Bronchial smooth muscle cell (primary cell): ENCODE measurements at places on chromosomes 6 and 20. TPM values are rescaled to one million over a fixed set of nuclear protein-coding genes. Genes with fewer than 3 reads are reported as not detected.

HLA-DOA gene
- total RNA-seq = under 0.01 TPM in 1 of 2 replicates, not detected in the other

CTAGE9 gene
- under 0.01 TPM in 1 of 2 replicates, not detected in the other for total RNA-seq

C6orf132 gene
- 0.63 TPM in 1 of 2 replicates, not detected in the other for total RNA-seq

GLP1R gene
- total RNA-seq = not detected in 2 replicates

CFAP61 gene
- not detected in 2 replicates for total RNA-seq

HMGCLL1 gene
- total RNA-seq = 0.47 TPM in 1 of 2 replicates, not detected in the other

AIF1 gene
- total RNA-seq = not detected in 2 replicates

SLC25A27 gene
- 5.7 and 9.6 TPM in 2 replicates for total RNA-seq

SNAP91 gene
- not detected in 2 replicates for total RNA-seq

PKIG gene
- total RNA-seq = 57.8 and 60.9 TPM in 2 replicates

RIPPLY2 gene
- total RNA-seq = not detected in 2 replicates

BLOC1S5 gene
- total RNA-seq = 13.6 and 14.3 TPM in 2 replicates

HINT3 gene
- total RNA-seq = 8.4 and 18.1 TPM in 2 replicates

PAX1 gene
- not detected in 2 replicates for total RNA-seq

ZSCAN16 gene
- total RNA-seq = 2.0 and 3.3 TPM in 2 replicates

AK9 gene
- total RNA-seq = 3.2 and 4.7 TPM in 2 replicates

MUCL3 gene
- not detected in 2 replicates for total RNA-seq

PRRT1 gene
- 0.09 and 0.32 TPM in 2 replicates for total RNA-seq

ABCC10 gene
- total RNA-seq = 15.6 and 16.7 TPM in 2 replicates

JPH2 gene
- total RNA-seq = under 0.01 TPM in 1 of 2 replicates, not detected in the other

IYD gene
- total RNA-seq = not detected in 2 replicates

GRM4 gene
- under 0.01 TPM in 1 of 2 replicates, not detected in the other for total RNA-seq

BANF2 gene
- not detected in 2 replicates for total RNA-seq
